ENCODE measurements at places on chromosomes 1 and 21.

DNA sequence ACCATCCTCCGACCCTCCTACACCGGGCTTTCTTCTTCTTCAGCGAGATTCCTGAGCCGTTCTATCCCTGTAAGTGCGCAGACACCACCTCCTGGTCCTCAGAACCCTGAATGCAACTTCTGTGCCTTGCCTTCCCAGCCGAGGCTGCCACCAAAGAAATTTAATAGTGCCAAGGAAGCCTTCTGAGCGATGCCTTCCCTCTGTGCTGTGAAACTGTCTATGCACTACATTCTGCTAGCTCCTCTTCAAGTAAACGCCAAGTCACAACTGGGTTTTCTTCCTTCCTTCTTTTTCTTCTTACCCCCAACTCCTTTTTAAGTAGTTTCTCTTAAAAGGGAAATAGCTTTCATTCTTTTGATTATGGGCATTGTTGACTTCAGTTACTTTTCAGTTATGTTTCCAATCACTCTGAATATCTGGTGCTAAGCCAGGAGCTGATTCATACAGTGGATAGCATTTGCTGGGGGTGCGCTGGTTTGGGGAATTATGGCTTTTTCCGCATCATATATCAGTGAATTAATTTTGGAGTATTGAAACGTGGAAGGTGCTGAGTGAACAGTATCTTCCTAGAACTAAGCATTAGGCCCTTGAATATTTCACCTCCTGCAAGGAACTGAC, 38.6 kb upstream of the GPR88 start:
- no peak for DNase-seq

- DNase-seq: no peak
Measured at GRCh38 chr21:29238053-29238966, 60.4 kb upstream of the BACH1 start.

- DNase-seq: no peak
Measured at GRCh38 chr1:3663999-3664699, 11.8 kb downstream of the TP73 start.

GRCh38 chr1:48062353-48062752, 65.2 kb upstream of the TRABD2B start:
- DNase-seq: no peak

- no peak for DNase-seq
Measured at GRCh38 chr1:89487972-89488371, 36.7 kb upstream of the LRRC8B start.

DNA sequence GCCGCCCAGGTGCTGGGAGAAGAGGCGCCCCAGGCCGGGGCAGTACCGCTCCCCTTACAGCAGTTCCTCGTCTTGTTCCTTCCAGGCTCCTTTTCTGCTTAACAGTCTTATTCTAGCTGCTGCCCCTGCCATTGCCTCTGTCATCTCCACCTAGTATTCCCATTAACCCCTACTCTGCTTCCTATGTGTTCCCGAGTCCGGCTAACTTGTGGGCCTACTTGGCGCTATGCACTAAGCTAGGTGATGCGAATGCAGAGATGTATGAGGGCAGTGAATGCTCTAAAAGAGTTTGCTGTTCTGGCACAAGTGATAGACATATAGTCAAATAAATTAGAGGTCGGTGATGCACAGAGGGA, 276 bp upstream of the IQGAP3 start:
- no peak for DNase-seq

GRCh38 chr1:108785264-108785663, 38.8 kb downstream of the STXBP3 start:
- DNase-seq: no peak

DNA sequence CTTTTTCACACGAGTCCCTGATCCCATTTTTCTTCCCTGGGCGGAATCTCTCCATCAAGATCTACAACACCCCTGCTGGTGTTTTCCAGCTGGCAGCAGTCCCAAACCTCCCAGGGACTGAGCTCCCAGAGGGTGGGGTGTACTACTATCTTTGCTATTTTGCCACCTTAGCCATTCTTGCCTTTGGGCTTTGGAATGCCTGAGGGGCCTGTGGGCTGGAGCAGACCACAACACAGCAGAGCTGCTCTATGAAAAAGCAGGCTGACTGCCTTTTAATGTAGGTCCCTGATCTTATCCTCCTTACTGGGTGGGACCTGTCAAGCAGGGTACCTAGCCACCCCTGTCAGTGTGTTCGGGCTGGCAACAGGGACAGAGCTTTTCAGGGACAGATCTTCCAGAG, 91.9 kb downstream of the KCNT2 start:
- no peak for DNase-seq

DNA sequence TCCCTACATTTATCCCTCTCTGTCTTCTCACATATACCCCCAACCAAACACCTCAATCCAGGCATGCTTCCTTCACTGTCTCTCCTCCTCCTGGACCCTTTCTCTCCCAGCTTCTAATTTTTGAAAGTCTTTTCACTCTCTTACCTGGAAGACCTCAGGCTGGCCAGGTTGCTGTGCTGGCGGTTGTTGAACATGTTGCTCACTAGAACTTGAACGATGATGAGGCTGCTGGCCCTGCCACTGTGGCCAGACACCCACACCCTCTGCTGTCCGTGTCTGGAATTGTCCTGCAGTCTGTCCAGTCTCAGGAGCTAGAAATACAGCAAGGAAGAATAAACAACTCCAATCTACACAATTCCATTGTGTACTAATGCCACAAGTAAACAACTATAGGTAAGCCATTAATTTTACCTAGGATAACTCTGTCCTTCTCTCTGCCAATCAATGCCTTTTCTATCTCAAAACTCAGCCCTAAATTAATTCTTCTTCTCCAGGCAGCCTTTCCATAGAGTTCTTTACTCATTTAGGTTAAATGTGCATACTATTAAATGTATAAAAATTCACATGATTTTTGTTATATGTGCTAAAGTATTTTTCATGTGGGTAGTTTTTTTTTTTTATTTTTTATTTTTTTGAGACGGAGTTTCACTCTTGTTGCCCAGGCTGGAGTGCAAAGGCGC, 5.1 kb upstream of the CTSK start:
- DNase-seq: no peak

DNA sequence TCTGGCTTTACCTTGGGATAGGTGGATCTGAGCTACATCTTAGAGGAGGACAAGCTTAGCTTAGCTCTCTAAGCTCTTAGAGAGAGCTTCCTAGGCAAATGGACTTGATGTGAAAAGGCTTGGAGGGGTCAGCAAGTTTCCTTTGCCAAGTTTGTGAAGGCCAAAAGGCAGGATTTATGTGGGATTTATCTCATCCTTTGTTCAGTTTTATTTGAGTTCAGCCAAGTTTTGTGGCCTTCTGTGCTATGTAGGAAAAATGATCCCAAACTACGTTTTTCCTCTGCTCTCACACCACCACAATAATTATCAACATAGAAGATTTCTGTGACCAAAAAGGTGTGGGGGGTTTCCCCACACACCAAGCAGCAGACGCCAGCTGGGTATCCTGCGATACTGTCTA, 26.0 kb upstream of the RNF11 start:
- no peak for DNase-seq

- DNase-seq: no peak
Measured at GRCh38 chr1:200512191-200512590, 102.4 kb upstream of the ZNF281 start.

DNA sequence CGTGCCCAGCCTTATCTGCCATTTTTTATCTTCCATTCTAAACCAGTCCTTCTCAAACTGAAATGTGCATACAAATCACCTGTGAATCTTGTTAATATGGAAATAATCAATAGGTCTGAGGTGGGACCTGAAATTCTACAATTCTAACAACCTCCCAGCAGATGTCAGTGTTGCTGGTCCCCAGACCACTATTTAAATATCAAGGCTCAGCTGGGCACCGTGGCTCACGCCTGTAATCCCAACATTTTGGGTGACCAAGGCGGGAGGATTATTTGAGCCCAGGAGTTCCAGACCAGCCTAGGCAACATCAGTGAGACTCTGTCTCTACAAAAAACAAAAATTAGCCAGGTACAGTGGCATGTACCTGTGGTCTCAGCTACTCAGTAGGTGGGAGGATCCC, 4.1 kb downstream of the UQCRHL start:
- no peak for DNase-seq

DNA sequence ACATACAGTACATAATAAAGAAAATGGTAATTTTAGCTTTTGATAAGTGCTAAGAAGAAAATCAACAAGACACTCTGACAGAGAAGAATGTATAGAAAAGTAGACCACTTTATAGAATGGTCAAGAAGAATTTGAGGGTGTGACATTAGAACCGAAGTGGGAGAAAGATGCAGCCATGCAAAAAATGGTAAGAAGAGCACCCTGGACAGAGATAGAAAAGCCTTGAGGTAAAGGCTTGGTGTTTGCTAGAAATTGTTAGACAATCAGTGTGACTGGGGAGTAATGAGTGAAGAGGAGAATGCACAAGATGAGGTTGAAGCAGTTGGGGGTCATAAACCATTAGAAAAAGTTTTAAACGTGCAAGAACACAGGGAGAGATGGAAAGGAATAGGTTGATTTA, 23.5 kb downstream of the MAEL start:
- no peak for DNase-seq

DNA sequence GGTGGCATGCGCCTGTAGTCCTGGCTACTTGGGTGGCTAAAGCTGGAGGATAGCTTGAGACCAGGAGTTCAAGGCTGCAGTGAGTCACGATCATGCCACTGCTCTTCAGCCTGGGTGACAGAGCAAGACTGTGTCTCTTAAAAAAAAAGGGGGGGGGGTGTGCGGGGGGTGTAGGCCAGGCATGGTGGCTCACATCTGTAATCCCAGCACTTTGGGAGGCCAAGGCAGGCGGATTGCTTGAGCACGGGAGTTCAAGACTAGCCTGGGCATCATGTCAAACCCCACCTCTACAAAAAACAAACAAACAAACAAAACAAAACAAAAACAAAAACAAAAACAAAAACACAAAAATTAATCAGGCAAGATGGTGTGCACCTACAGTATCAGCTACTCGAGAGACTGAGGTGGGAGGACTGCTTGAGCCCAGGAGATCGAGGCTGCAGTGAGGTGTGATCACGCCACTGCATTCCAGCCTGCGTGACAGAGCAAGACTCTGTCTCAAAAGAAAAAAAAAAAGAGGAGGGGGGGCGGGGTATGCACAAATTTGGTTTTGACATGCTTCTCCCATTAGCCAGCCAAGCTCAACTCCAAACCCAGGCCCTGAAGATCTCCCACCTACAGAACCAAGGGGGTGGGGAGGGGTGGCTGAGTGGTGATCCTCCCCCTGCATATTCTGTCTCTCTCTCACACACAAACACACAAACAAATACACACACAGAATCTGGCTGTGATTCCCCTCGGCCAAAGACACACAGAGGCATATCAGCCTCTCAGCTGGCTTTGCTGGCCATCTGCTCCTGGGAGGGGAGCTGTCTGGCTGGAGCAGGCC, 3.1 kb downstream of the PTAFR start:
- DNase-seq: no peak

DNA sequence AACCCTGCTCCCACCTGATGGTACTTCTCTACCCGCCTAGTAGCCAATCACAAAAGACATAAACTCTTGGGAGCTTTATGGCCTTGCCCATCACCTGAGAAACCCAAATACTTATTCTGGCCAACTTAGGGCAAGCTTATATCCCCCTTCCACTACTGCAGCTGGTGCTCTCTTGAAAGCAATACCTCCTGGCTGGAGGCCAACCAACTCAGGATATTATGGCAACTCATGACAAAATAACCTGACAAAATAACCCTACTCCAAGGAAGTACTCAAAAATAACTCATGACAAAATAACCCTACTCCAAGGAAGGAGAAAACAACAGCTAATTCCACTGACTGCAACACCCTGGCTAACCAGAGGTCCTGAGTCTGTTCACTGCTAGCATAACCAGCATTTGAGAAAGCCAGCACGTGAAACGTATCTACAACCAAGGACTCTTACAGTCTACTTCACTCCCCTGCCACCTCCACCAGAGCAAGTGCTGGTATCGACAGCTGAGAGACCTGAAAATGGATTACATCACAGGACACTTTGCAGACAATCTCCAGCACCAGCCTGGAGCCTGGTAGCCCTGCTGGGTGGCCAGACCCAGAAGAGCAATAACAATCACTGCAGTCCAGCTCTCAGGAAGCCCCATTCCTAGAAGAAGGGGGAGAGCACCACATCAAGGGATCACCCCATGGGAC, 179.9 kb downstream of the COL24A1 start:
- no peak for DNase-seq

DNA sequence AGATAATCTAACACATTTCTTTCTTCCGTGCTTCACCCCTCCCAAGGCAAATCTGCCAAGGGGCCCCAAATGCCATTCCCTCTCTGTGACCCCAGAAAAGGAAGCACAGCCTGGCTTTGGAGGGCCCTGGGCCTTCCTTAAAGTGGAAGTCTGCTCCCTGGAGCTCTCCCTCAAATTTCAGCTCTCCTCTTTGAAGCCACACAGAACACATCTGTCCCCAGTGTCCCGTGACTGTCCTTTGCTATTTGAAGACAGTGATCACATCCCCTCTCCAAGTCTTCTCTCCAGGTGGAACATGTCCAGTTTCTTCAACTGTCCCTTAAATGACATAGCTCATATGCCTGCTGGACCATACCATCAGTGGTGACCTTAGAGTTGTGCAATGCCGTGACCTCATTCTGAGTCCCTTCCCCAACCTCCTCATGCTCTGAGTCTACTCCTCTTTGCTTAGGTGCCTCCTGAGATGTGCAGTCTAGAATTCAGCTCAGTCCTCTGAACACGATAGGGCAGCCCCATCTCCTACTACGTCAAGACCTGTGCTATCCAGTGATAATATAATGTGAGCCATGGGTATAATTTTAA, 18.4 kb upstream of the FOXO6 start:
- no peak for DNase-seq

DNA sequence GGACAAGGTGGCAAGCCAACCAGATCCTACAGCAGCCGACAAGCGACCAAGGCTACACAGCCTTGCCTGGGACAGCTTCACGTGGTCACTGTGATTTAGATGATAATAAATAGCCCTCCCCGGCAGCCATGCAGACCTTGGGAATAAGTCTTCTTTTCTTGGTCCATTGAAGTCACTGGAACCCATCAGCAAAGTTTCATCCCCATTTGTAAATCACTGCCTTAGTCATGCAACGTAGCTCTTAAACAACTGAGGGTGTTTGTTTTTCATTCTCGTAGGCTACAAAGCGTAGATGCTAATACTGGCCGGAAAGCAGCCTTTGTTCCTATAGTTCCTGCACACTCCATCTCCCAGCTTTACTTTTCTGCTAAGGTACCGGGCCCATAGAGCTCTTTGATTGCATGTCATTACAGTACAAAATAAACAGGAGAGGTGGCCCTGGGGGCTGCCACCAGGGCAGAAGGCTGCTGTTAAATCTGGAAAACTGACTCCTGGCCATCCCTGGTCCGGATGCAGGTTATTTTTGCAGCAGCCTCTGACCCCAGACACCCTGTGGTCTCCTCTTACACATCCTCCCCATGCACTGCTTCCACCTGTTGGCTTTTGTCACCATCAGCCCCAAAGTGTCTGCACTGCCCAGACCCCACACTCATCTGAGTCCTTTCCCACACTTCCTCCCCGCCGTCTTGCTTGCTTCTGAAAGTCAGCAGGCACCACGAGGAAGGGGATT, 105.5 kb downstream of the TOMM20 start:
- no peak for DNase-seq

DNA sequence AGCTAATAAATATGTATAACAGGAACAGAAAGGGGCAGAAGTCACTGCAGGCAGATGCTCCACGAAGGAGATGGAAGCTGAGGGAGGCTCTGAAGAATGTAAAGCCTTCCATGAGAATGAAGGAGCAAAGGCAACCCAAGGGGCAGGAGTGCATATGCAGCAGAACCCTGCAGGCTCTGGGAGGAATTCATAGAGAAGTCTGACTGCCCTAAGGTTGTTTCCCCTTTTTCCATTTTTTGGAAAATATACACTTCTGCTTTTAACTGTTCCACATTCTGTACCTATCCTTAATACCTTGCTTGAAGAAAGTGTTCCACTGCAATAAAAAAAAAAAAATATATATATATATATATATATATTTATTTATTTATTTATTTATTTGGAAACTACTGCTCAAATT, 69.6 kb downstream of the CD34 start:
- no peak for DNase-seq

- DNase-seq: no peak
Measured at GRCh38 chr1:210223226-210223904, 9.2 kb upstream of the SERTAD4 start.

Measured in type B pancreatic cell (in vitro differentiated cells).